ENCODE measurements at places on chromosomes 11 and 22.

DNA sequence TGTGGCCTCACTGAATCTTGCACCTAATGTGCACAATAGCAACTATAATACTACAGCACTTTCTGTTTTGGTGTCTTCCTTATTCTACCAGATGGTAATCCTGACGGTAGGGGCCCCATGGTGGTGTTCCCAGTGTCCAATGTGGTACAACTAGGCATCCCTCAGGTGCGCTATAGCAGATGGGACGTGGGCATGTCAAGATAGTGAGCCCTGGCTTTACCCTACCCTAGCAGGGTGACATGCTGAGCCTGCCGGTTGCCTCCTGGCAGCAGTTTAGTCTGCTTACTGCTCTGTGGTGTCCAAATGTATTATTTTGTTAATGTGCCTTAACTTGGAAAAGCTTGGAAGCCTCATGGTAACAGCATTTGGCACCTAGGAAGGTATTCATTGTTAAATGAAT lies 19.2 kb downstream of the ACO2 start:
- DNase-seq: no peak

DNA sequence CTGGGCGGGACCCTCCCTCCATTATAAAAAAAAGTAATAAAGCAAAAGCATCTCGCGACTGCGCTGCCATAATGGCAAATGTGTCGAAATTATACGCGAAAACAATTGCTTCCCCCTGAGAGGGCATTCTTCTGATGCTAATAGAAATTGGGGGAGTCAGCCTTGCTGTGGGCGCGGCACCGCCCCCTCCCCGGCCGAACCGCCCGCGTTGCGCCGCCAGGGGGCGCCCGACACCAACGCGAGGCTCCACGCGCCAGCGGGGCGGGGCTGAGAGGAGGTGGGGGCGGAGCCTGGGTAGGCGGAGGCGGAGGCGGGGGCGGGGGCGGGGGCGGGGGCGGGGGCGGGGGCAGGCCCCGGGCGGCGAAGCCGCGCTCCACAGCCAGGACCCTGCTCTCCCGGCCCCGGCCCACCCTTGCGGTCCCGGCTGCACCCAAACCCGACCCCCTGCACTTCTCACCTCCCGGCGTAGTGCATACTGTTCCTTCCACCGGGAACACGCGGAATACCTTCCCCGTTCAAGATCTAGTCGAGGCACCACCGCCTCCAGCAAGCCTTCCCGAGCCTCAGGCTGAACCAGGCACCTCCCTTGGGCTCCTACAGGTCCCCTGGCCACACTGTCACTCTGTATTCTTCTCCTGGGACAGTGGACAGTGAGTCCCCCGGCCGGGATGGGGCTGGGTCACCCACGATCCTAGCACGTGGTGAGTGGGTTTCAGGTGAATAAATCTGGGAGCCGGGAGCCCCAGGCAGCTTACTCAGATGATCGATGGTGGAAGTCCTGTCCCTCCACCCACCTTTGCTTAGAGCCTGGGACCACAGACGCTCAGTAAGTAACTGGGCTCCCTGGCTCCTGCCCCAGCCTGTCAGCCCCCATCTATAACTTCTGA lies 15.5 kb upstream of the UPK3A start:
- peak; percentile 82 for DNase-seq

DNA sequence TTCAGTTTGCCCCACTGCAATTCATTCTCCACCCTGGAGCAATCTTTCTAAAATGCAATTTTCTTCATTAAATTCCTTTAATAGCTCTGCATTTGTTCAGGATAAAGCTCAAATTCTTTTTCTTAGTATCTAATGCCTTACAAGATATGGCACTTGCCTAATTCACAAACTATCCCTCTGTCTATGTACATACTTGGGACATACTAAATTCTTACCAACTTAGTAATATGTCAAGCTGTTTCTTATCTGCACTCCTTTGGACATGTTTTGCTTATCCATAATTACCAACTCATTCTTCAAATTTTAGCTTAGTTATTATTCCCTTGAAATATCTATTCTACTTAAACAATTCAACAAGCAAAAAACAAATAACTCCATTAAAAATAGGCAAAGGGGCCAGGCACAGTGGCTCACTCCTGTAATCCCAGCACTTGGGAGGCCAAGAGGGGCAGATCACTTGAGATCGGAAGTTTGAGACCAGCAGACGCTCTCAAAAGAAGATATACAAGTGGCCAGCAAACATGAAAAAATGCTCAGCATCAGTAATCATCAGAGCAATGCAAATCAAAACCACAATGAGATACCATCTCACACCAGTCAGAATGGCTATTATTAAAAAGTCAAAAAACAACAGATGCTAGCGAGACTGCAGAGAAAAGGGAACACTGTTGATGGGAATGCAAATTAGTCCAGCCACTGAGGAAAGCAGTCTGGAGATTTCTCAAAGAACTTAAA lies 96.9 kb downstream of the FAM76B start:
- no peak for DNase-seq

DNA sequence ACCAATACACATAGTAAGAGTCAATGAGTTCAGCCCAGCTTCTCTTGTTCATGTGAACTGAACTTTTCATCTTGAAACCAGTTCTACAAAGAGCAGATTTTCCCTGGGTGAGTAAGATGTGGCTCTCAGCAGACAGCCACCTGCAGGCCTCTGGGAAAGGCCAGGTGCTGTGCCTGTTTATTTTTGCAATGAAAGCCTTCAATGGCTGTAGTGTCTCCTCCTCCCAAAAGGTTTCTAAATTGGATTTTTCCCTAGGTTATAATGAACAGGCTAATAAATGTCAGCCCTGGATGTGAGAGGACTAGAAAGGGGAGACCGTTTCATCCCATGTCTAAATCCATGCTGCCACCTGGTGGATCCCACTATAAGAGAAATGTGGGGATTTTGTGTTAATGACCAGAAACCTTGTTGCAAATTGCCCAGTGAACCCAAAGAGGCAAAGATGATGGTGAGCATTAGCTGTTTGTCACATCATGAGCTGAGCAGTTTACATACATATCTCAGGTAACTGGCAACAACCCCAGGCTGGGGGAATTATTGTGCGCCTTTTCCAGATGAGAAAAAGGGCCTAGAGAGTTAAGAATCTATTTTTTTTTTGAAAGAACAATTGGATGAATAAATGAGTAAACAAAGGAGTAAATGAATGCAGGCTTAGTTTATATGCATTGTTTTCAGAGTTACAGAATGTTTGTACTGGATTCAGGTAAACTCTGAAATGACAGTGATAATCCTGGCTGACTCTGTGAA lies 12.7 kb downstream of the C11orf91 start:
- DNase-seq: no peak

DNA sequence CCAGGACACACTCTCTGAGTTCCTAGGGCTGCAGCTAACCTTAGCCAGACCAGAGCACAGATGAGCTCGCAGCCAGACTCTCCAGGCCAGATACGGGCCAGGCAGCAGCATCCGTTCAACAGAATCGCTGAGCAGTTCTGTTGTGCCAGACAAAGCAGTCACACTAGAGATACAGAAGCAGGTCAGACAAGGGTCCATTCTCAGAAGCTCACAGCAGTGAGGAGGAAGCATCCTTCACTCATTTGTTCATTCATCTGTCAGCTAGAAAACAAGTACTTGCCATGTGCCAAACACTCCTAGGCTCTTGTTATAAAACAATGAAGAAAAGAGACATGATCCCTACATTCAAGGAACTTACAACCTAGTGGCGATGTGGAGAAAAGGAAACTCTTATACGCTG lies 2.6 kb downstream of the LMO2 start:
- no peak for DNase-seq

DNA sequence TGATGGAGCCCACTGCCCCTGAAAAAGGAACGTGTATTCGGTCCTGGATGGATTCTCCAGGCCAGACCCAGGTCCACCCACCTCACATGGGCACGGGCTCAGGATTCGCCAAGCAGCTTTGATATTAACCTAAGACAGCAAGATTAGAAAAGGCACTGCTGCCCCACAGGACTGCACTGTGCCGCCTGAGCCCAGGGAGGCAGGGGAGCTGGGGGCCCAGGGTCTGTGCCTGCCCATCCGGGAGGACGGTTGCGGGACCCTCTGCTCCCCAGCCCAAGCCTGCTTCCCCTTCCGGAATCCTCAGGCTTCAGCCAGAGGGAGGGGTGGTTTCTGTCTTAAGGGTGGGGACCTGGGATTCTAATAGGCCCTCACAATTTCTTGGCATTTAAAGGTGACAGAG lies 13.5 kb upstream of the VSIG10L2 start:
- DNase-seq: no peak

GRCh38 chr22:26949193-26949592 lies 291.8 kb downstream of the MIAT start:
- DNase-seq: no peak

DNA sequence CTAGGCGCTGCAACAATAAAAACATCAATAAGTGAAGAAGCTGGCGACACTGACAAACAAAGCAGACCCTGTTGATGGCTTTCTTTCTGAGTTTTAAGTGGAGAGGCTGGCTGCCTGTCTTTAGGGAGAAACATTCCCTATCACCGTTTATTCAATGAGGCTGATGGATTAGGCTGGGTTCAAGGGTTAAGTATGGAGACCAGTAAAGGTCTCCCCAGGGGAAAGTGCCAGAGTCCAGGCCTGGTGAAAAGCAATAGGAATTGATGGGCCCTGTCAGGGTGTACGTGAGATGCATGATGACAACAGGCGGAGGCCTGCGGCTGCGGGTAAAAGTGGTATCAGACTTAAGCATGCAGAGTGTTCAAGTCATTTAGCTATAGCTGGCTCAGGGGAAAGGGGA lies 102.6 kb downstream of the ALX4 start:
- DNase-seq: no peak

Measured in activated T-cell treated with anti-CD3 and anti-CD28 coated beads for 48 hours (primary cell).